ENCODE measurements at places on chromosomes 3 and 15.
A peak's percentile ranks its signal among the peaks of the same experiment; 100 is the strongest.

GRCh38 chr3:17090280-17090983 is 205.7 kb downstream of the PLCL2 start:
- DNase-seq, result no peak

- DNase-seq, result peak; percentile 11
These were observed 403.3 kb upstream of the SGO1 start for GRCh38 chr3:20589275-20589674.

DNA sequence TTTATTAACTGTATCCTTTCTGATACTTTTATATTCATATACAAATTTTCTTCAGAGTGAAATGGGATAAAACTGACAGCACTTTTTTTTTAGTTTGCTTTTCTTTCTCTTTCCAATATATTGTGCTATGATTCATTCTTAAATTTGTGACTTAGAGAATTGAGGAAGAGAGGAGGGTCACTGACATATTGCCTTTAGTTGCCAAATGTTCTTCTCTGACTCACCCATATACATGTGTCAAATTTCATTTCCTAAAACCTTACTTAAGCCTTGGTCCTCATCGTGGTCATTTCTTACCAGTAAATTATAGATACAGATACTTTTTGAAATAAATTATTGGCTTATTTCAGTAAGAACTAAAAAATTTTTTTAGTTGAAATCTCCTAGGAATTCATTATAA is 53.9 kb downstream of the CLASP2 start:
- DNase-seq, result no peak

DNA sequence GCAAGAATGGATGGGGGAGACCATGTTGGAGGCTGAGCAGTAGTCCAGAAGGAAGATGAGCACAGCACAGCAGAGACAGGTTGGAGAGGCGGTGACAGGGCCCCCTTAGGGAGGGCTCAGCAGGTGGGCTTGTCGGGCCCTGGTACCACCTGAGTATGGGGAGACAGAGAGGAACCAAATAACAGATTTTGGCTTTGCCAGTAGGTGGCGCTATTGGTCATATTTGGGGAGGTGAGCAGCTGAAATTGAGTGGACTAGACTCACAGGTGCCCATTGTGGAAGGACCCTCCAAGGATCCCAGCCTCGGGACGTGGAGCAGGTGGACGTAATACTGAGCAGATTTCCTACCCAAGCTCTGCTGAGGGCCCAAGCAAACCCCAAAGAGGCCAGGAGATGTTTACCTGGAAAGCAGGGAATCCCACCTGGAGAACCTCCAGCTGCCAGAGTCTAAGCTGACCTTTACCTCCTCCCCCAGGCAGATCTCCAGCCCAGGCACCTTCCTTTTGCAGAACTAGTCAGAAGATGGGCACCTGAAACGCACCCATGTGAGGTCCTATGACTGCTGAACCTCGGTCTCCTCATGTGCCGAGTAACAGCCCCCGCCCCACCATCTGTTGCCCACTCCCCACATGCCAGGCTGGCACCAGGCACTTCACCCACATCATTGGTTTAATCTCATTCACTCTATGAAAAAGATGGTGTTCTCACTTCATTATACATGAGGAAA is 24.6 kb upstream of the CORO2B start:
- DNase-seq, result peak; percentile 92

DNA sequence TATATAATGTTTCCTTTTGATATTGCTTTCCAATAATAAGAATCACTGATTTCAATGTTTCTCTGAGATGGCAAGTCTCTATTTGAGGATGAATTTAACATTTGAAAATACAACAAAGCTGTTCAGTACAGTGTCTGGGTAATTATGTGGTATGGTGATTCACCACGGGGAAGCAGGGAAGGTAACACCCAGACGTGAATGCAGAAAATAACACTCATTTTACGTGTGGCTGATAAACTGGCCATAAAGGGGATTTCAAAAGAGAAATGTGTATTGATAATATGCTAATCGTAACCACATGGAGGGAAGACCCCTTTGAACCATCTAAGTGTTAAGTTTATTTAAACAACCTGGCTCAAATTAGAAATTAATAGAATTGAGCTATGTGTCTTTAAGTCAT is 344.6 kb downstream of the GRM7 start:
- DNase-seq, result no peak

DNA sequence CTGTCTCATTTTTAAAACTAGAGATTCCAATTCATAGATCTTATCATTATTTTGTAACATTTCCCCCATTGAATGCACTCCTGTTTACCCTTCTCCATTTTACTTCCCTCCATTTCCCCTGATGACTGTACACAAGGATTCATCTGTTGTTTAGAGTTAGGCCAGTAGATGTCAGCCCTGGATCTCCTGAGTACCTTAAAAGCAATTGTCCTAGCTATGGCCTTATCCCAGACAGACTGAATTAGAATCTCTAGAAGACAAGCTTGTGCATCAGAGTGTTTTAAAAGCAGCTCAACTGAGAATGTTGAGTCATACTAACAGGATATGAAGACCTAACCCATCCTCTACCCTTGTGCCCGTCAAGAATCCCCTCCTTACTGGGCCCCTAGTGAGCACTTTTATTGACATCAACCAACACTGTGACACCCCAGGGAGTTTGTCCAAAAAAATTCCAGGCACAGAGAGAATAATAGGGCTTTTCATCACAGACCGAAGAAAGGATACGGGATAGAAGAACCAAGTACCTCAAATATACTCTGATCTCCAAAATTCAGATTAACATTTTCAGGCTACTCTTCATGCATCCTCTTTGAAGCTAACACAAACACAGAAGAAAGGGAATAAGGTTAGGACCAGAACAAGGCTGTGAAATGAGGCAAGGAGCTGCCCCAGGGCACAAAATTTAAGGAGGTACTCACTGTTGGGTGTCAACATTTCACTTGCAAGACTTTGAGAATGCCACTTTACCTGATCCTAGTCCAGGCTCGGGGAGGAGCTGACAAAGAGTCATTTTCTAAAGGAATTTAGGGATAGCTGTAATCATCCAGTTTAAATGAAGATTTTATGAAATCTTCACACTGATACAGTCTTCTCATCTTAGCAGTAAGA is 17.1 kb downstream of the ZBED2 start:
- peak; percentile 5 for DNase-seq

Data from NCI-H1417 (cell line).